Iris pigment epithelial cell (primary cell): ENCODE measurements at places on chromosomes 12 and 14.
A peak's percentile ranks its signal among the peaks of the same experiment; 100 is the strongest.

DNA sequence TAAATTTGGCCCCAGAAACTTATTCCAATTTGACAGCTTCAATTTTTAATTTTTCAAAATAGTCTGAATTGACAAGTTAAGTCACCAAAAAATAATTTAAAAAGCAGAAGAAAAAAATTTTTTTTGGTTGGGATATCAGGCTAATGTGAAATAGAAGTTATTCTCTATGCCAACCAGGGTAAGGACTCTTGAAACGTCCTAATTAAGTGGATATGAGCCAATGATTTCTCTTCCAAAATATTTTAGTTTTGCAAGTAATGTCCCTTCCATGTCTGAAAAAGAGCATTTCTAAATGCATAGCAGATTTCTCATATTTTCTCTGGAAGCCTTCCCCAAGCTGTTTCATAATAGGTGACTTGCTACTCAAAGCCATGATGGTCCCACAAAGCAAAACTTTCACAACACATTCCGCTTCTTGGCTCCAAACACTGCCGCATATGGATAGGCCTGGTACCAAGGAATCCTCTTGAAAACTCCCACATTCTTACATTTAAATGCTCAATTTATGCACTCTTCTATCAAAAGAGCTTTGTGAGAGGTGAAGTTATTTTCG lies 65.1 kb downstream of the SIX6 start:
- DNase-seq, result peak; percentile 44

- DNase-seq, result no peak
Measured at GRCh38 chr12:130266751-130267150, 70.9 kb upstream of the PIWIL1 start.

DNA sequence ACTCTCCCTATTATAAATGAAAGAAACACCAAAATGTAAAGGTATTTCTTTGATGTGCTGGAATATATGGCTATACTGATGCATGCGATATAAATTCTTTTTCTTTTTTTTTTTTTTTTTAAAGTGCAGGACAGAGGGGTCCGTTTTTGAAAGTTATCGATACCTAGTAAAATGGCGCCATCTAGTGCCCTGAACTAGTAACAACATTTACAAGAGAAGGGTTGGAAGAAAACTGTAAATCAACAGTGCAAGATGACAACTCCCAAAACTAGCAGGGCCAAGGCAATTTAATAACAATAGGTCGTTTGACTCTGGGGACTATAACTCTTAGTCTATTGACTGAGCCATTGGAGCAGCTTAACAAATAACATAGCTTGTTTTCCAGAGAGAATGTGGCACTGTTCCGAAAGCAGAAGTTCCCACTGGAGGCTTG lies 137.7 kb downstream of the SPTSSA start:
- DNase-seq, result peak; percentile 23

DNA sequence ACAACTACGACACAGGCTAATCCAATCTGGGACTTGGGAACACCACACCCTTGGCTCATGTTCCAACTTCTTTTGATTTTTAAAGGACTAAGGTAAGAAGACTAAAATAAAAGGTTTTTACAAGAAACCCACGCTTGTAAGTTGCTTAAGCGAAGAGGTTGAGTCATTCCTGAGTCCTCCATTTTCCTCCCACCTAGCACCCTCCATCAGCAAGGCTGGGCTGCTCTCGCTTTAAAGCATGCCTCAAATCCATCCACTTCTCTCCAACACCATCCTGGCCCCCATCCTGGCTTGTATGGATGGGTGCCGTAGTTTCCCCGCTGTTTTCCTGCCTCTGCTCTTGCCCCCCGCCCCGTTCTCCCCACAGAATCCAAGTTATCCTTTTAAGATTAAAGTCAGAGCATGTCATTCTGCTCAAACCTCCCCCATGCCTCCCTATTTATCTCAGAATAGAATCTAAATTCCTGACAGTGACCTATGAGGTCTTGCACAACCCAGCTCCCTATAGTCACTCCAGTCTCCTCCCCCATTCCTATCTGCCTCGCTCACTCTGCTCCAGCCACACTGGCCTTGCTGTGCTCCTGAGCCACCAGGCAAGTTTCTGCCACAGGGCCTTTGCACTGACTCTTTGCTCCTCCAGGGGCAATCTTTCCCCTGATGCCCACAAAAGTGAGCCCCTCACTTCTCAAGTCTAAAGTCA lies 34.5 kb downstream of the SCARB1 start:
- DNase-seq, result peak; percentile 98
